ENCODE measurements at places on chromosomes 7 and 10. TPM values are rescaled to one million over a fixed set of nuclear protein-coding genes. Genes with fewer than 3 reads are reported as not detected.

Gene FGFR2
- 28.8 TPM for polyA plus RNA-seq

Gene AGBL3
- polyA plus RNA-seq, result 1.4 TPM

Gene GRID1
- 2.4 TPM for polyA plus RNA-seq

Gene NHLRC2
- polyA plus RNA-seq, result 6.7 TPM

GRCh38 chr10:4351723-4352413, 474.1 kb upstream of the AKR1E2 start:
- DNase-seq, result no peak

- no peak for DNase-seq
Measured at GRCh38 chr10:77566236-77566635, 71.4 kb downstream of the KCNMA1 start.
